ENCODE measurements at places on chromosomes 5 and 9.

DNA sequence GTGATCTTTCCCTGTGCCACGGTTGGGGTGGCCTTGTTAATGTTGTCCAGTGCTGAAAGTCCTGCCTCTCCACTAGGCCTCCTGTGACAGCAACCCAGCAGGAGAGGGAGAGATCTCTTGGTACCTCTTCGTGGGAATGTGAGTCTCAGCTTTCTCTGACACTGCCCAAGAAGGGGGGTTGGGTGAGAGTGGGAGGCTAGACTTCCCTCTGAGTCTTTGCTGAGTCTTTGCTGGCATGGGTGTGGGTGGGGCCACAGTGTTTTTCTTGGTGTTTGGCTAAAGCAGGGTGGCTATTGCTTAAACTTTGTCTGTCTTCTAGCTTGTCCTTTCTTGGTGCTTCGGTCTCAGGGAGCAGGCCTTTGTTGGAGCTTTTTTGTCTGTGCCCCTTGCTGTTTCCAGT, 145.6 kb downstream of the GNA14 start:
- DNase-seq, result no peak

DNA sequence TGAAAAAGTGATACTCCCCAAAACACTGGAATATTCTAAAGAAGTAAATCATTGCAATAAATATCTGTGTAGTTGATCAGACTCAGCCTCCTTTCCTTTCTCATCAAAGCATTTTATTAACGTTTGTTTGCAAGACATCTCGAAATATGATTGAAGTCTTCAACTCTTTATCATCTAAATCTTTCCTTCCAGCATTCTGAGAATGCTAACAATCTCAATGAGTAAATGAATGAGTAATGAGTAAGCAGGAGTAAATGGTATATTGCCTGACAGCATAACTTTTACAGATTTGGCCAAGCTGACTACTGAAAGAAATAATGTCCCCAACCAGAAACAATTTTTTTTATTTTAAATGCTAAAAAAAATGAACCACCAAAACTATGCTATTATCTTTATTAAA, 157.1 kb downstream of the SLCO4C1 start:
- DNase-seq, result no peak

DNA sequence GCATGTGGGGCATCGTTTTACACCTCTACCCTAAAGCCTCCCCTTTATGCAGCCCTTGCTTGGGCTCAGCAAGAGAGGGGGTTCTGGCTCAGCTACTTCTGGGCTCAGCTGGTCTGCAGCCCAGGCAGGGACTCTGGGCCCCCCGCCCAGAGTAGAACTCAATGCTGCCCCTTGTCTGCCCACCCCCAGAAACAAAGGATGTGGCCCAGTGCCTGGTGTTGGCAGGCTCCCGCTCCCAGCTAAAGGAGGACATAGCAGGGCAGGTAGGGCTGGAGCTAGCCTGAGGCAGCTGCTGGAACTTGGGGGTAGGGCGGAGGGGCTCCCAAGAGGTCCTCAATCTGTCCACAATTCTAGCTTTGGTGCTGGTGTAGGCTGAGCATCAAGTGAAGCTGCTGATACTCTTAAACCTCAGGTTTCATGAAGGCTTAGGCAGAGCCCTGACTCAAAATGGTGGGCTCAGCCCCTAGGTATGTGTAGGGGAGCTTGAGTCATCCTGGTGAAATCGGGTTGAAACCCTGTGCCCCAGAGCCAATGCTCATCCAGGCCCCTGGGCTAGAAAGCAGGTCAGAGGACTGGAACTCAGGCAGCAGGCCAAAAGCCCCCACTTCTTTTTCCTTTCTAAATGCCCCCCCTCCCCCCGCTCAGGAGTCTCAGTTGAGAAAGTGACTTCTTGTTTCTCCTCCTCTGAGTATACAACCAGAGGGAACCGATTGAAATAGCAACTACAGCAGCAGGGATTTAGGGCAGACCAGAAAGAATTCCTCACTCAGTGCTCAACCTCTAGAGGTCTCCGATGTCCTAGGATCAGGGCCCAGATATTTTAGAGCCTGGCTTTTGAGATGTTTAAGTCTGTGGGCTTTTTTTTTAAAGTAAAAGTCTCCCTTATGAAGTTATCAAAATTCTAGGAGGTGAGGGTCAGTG, 11.4 kb downstream of the PSD2 start:
- no peak for DNase-seq

- no peak for DNase-seq
Measured at GRCh38 chr5:148623101-148623500, 31.2 kb downstream of the HTR4 start.

GRCh38 chr5:56078278-56079156, 83.8 kb upstream of the IL6ST start:
- no peak for DNase-seq

Data from T-helper 2 cell treated with Interferon-gamma antibody and Interleukin-4, amounts not matched to agents 5 μg/mL and 100 μg/mL, for 36 hours (primary cell).